Esophagus squamous epithelium (tissue), 5 donors: ENCODE measurements at places on chromosomes 7 and 10. TPM values are rescaled to one million over a fixed set of nuclear protein-coding genes. Genes with fewer than 3 reads are reported as not detected.

Gene TRPV5
- not detected for total RNA-seq

Gene OR2A5
- total RNA-seq, result not detected

Gene GIMAP7
- 1.8 TPM for total RNA-seq

Gene FFAR4
- total RNA-seq, result 1.1 TPM

Gene CYP3A7
- not detected for total RNA-seq

Gene PILRA
- total RNA-seq, result 0.61 TPM

Gene PARG
- total RNA-seq, result 15.4 TPM

Gene EPC1
- total RNA-seq, result 19.4 TPM
